ENCODE measurements at places on chromosomes 11 and 22.

DNA sequence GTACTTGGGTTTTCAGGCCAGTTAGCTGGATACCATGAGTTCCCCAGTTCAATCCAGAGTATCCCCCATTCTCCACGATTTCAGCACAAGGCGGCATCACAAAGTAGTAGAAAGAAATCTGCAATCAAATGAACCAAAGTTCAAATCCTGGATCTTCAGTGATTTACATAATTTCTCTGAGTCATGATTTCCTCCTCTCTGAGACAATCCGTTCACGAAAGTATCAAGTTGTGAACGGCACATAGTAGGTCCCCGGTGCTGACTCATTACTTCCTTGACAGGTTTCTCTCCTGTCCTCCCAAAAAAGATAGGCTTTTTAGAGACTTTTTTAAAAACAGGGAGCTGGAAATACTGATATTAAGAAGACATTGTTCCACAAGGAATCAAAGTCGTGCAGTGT, 69.1 kb upstream of the AKIP1 start:
- DNase-seq: no peak

DNA sequence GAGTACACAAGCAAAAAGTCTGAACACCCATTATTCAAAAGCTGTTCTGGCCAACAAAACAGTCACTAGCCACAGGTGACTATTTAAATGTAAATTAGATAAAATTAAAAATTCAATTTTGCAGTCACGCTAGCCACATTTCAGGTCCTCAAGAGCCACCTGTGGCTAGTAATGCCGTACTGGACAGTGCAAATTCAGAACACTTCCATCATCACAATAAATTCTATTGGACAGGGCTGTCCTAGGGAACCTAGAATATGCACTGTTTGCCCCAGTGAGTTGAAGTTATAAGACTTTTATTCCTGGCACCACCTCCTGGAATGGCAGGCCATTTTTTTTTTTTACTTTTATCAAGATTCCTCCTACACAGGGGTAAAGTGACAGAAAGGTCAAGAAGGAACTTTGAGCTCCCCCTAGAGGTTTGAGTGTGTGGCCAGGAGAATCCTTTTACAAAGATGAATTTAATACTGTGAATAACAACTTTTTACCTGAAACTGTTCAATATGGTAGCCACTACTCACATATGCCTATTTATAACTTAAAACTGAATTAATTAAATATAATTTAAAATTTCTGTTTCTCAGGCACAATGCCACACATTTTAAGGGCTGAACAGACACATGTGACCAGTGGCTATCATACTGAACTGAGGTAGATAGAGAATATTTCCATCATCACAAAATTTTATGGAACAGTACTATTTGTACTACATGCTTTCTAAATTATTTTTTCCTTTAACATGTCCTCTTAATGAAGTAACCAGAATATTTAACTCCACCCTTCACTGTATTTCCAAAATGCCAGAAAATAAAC, 6.5 kb downstream of the MSANTD2 start:
- no peak for DNase-seq

DNA sequence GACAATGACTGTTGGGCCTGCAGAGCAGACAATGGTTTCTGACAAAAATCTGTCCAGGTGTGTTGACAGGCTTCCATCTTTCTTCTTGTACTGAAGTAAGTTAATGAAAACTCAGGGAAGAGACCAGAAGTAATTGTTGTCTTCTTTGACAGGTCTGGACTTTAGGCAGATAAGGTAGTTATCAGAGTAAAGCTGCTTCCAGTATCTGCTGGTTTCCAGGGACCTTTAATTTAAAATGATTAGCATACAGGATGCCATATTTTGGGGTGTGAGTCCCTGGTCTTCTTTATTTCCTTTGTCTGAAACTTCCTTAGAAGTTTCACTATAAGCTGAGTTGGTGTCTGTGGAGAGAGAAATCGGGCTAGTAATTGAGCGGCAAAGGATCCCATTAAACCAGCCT, 1.4 kb downstream of the TMX2 start:
- DNase-seq: no peak

- DNase-seq: no peak
These were observed 22.3 kb upstream of the A4GALT start for GRCh38 chr22:42742940-42743339.

DNA sequence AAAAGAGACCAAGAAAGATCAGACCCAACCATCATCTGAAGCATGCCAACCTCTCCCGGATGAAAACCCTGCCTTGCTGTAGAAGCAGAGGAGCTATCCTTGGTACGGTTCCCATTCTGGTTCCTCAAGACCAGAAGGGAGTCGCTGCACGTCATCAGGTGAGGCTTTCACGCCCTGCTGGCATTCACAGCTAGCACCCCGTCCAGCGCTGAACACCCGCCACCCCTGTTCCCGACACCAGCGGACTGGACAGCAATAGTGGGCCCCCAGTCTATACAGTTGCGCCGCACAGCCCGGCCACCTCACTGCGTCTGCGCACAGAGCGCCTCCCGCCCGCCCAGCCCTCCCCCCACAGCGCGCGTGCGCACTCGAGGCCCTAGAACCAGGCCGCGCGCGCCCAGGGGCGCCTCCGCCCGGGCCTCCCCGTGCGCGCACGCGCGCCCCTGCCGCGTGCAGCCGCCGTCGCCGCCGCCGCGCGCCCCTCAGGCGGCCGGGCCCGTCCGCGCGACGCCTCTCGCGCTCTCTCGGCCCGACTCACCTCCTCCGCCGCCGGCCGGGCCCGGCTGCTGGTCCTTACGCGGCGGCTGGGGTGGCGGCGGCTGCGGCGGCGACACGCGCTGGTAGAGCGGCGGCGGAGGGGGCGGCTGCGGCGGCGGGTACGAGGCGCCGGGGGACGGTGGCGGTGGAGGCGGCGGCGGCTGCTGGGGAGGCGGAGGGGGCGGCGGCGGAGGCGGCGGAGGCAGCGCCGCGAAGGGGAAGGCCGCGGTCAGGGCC, 706 bp downstream of the SF1 start:
- no peak for DNase-seq

DNA sequence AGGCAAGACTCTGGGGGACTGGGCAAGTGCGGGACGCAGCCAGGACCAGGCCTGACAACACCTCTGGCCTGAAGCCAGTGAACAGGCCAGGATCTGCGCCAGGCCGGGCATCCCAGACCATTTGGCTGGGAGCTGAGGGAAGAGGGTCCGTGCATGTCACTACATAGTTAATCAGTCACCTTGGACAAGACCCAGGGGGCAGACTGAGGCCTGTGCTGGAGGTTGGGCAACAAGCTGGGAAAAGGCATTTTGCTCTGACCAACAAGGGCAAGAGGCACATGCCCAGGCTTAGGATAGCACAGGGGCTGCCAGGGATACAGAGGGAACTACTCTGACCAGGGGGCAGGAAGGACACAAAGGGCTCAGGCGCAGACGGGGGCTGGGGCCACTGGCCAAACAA, 7.0 kb upstream of the CHADL start:
- no peak for DNase-seq

DNA sequence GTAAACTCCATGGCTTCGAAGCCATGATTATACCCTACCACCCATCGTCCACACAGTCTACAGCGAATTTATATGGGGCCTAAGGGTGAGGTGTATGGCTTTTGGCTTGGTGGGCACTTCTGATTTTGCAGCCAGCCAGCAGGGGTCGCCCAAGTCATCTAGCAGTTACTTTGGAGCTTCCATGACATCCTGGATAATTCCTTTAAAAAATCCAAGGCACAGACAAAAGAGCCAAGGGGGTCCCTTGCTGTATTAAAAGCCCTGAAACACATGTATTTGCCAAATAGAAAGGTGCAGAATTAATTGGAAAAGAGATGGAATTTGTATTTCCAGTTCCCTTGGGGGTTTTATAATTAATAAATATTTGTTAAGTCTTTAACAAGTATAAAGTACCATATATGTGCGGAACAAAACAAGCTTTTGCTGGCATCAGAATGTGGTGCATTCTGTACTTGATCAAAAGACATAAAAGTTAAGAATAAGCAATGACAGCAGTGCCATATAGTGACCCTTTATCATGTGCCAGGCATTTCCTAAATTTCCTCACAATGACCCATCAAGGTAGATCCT, 132.8 kb upstream of the PITPNB start:
- DNase-seq: no peak

All from SIG-M5 (cell line).